Calu3 (cell line): ENCODE measurements at places on chromosomes 2 and 18. TPM values are rescaled to one million over a fixed set of nuclear protein-coding genes. Genes with fewer than 3 reads are reported as not detected.

- H3K4me1 ChIP-seq, result peaks cover 10% of the 10 kb centered on the region
- no peak overlapping the region for H3K27ac ChIP-seq
- no peak overlapping the region for H3K4me3 ChIP-seq
- H3K27me3 ChIP-seq, result no peaks in the 10 kb centered on the region
- no peak for DNase-seq
Observed at GRCh38 chr2:156538083-156538504, 101.9 kb downstream of the GPD2 start.

LOXL3 gene
- 0.93 and 1.2 TPM in 2 replicates for total RNA-seq

PFN4 gene
- 0.64 TPM in 1 of 2 replicates, not detected in the other for total RNA-seq

CDH19 gene
- total RNA-seq, result 0.27 and 0.33 TPM in 2 replicates

- H3K27me3 ChIP-seq, result no peaks in the 10 kb centered on the region
- no peak overlapping the region for H3K4me3 ChIP-seq
- no peaks in the 10 kb centered on the region for H3K36me3 ChIP-seq
Observed at GRCh38 chr2:224786848-224787247, 70.7 kb upstream of the CCDC195 start.

DNA sequence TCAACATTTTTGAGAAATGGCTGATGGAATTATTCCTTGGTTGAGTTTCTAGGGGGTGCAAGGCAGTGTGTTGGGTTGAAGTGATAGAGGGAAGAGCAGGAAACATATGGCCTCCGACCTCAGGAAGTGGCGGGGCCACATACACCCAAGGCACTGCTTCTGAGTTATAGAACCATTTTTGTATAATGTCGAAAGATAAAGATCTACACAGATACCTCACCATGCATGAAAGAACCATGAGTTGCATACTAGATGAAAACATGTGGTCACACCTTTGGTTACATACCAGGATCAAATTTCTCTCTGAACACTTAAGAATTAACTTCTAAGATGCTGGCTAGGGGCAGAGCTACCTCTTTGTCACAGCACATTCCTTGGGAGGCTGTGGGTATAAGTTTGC, 23.2 kb downstream of the LAMA3 start:
- H3K27ac ChIP-seq, result no peak overlapping the region
- peaks cover 11% of the 10 kb centered on the region for H3K4me1 ChIP-seq
- DNase-seq, result no peak
- H3K27me3 ChIP-seq, result no peaks in the 10 kb centered on the region
- H3K36me3 ChIP-seq, result peaks cover 13% of the 10 kb centered on the region
- H3K4me3 ChIP-seq, result no peak overlapping the region

STARD7 gene
- 119 and 123 TPM in 2 replicates for total RNA-seq

ALKAL2 gene
- not detected in 2 replicates for total RNA-seq

LRRTM4 gene
- total RNA-seq, result not detected in 2 replicates

RGPD3 gene
- not detected in 2 replicates for total RNA-seq

- H3K27ac ChIP-seq, result no peak overlapping the region
- H3K4me3 ChIP-seq, result no peak overlapping the region
- no peaks in the 10 kb centered on the region for H3K36me3 ChIP-seq
- DNase-seq, result no peak
- H3K4me1 ChIP-seq, result peaks cover 12% of the 10 kb centered on the region
Observed at GRCh38 chr2:233156001-233156400, 95.5 kb upstream of the ATG16L1 start.

DNA sequence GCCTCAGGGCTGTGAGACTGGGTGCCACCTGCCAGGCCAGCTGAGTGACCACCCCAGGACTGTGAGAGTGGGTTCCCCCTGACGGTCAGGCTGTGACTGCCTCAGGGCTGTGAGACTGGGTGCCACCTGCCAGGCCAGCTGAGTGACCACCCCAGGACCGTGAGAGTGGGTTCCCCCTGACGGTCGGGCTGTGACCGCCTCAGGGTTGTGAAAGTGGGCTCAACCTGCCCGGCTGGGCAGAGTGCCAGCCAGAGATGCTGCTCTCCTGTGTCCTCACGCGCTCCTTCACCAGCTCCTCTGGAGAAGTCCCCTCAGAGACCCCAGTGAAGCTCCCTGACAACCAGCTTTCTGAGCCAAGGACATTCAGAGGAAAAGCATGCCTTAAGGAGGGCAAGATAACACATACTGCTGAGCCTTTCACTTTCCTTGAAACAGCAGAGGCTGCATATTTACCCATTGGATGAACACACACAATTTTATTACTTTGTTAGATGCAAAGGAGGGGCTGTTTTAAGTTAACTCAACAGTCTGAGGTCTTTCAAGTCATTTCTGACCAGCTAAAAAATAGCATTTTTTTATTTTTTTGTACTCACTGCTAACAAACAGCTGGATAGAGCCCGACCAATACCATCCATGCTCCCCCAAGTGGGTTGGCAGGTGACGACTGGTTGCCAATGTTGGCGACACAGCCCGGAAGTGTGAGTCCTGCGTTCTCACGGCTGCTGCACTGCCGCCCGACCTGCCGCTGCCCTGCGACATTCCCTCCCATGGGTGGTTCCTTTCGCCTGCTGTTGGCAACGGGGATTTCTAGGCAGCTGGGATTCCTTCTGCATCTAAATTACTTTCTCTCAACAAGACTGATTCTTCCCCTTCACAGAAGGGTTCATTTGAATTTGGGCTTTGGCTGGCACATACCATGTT, 70.7 kb downstream of the NDUFA10 start:
- no peak overlapping the region for H3K4me3 ChIP-seq
- H3K36me3 ChIP-seq, result peaks cover 18% of the 10 kb centered on the region
- H3K4me1 ChIP-seq, result no peaks in the 10 kb centered on the region
- DNase-seq, result no peak

GRCh38 chr2:184444217-184444616, 154.1 kb upstream of the ZNF804A start:
- no peak overlapping the region for H3K27ac ChIP-seq
- no peaks in the 10 kb centered on the region for H3K4me1 ChIP-seq

DNA sequence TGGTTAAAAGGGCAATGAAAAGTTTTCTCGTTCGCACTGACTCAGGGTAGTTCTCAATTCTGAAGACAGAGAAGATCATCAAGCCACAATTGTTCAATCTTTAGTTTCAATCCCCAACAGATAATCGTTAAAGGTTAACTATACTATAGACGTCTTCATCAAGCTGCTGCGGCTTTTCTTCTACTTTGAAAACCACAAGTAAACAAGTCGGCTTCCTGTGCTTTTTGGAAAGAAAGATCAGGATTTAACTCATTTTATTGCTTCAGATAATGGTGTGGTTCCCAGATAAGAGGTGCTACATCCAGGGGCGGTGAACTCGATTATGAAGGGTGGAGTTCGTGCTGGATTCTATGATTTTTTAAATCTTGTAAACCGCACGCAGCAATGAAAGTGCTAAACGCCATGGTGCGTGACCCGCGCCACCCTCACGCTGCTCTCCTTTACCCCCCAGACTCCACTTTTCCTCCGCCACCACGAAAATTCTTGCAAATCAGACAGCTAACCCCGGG, 545 bp upstream of the CDCA7 start:
- peak overlapping the region; percentile 80 for H3K27ac ChIP-seq
- DNase-seq, result no peak
- H3K36me3 ChIP-seq, result peaks cover 25% of the 10 kb centered on the region
- peaks cover 40% of the 10 kb centered on the region for H3K4me1 ChIP-seq

IL36A gene
- not detected in 2 replicates for total RNA-seq

KCTD1 gene
- total RNA-seq, result 54.1 and 63.2 TPM in 2 replicates

DCDC2C gene
- not detected in 2 replicates for total RNA-seq

SLC25A52 gene
- total RNA-seq, result not detected in 2 replicates

BMP10 gene
- not detected in 2 replicates for total RNA-seq

DUSP19 gene
- 1.6 and 2.7 TPM in 2 replicates for total RNA-seq

GRCh38 chr2:61924895-61925663, 19.6 kb downstream of the COMMD1 start:
- H3K4me1 ChIP-seq, result no peaks in the 10 kb centered on the region
- no peaks in the 10 kb centered on the region for H3K27me3 ChIP-seq
- no peak overlapping the region for H3K27ac ChIP-seq
- DNase-seq, result no peak
- H3K36me3 ChIP-seq, result no peaks in the 10 kb centered on the region
- H3K4me3 ChIP-seq, result no peak overlapping the region

CAPN14 gene
- total RNA-seq, result 0.35 and 0.42 TPM in 2 replicates

DNA sequence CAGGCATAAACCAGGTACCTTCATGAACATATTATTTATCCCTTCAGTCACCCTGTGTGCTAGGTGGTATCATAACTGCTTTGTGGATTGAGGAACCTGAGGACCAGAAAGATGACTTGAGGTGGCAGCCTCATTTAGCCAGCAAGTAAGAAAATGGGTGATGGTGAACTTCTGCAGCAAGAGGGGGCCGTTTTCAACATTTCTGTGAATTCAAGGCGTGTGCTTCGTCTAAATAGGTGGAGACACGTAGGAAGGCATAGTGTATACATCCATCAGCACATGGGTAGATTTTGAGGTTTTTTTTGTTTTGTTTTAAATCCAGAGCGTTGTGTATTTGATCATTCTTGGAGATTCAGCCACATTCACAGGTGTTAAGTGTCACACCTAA, 118.7 kb downstream of the SPTBN1 start:
- peak overlapping the region; percentile 84 for H3K4me3 ChIP-seq
- peaks cover 100% of the 10 kb centered on the region for H3K4me1 ChIP-seq
- H3K36me3 ChIP-seq, result peaks cover 96% of the 10 kb centered on the region
- H3K27me3 ChIP-seq, result no peaks in the 10 kb centered on the region
- no peak for DNase-seq

DNA sequence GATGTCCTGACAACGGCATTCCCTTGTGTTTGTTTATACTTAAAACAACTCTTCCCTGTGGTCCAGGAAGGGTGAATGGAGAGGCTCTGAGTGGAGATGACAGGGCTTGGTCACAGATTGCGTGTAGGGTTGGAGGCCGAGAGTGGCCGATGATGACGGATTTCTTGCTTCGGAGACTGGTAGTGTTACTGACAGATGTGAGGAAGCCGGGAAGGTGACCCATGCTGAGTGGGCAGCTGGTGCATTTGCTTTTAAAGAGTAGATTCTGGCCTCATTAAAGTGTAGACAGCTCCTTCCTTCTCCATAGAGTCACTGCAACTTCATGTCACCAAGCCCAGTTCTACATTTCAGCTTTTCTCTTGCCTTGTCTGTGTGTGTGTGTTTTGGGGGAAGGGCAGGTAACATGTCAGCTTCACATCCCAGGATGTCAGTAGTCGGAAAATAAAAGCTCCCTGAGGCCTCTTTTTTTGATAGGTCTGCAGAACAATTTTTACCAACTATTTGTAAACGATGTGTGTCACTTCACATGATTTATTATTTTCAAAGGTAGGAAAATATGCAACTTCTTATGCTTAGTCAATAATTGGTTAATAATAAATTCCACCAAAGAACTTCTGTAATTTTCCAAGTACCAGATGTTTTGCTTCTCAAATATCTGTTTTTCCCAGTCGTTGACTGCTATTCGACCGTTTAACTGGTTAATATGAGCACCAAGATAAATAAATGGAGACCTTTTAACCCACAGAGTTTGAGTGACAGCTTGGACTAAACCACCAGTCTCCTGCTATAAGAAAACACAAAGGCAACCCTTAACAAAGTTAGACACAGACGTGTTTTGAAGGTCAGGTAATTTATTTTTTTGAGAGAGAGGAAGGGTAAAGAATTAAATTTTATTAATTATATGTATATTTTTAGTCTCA, 436.9 kb downstream of the SLC4A3 start:
- no peak for DNase-seq
- H3K4me1 ChIP-seq, result peaks cover 10% of the 10 kb centered on the region
- H3K27ac ChIP-seq, result no peak overlapping the region
- H3K4me3 ChIP-seq, result no peak overlapping the region
- no peaks in the 10 kb centered on the region for H3K27me3 ChIP-seq

CROCC2 gene
- total RNA-seq, result not detected in 2 replicates
